Eye (tissue), 1 donor: ENCODE measurements at places on chromosomes 3 and 15.

DNA sequence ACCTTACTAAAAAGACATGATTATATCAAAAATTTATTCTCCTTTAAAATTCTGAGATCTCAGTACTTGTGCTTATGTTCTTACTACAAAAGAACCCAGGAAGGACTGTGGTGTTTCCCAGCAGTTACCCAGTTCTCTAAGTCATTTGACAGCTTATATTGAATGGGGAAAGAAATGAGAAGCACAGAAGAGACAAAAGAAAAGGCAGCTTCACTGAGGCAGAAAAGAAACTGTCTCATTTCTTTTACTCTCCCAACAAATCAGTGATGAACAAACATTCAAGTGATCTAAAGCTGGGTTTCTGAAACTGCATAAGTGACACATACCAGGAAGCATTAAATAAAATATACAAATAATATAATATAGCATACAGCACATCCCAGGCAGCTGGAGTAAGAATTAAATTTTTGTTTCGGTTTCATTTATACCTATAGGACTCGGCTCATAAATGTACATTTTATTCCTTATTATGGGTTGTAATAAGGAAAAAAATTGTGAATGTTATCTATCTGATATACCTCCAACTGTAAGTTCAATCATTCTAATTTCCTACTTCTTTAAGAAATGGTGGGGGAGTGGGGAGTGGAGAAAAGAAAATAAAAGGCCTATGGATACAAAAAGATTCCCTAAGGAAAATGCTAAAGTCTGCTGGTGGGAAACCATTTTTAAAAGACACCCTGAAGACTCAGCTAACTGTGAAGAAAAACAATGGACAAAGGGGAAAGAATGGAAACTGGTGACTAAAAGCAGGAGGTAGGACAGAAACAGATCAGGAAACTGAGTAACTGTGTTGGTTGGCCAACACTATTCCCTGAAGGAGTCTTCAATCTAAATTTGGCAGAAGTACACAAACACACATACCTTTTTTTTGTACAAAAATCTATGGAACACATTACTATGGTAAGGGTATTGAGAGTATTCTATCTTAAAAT is 156.8 kb downstream of the TBC1D5 start:
- DNase-seq = peak; percentile 43

GRCh38 chr15:87919064-87919463 is 337.5 kb downstream of the NTRK3 start:
- no peak for DNase-seq

GRCh38 chr15:88799341-88799740 is 3.9 kb upstream of the ACAN start:
- no peak for DNase-seq

DNA sequence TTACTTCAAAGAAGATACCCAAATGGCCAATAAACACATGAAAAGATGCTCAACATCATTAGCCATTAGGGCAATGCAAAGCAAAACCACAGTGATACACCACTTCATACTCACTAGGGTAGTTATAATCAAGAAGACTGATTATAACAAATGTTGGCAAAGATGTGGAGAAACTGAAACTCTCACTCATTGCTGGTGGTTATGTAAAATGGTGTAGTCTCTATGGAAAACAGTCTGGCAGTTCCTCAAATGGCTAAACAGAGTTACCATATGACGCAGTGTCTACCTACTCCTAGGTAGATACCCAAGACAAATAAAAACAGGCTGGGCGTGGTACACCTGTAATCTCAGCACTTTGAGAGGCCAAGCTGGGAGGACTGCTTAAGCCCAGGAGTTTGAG is 3.5 kb upstream of the ZFAND6 start:
- no peak for DNase-seq

- DNase-seq = peak; percentile 34
Observed at GRCh38 chr3:101325393-101326134, 5.2 kb upstream of the IMPG2 start.

DNA sequence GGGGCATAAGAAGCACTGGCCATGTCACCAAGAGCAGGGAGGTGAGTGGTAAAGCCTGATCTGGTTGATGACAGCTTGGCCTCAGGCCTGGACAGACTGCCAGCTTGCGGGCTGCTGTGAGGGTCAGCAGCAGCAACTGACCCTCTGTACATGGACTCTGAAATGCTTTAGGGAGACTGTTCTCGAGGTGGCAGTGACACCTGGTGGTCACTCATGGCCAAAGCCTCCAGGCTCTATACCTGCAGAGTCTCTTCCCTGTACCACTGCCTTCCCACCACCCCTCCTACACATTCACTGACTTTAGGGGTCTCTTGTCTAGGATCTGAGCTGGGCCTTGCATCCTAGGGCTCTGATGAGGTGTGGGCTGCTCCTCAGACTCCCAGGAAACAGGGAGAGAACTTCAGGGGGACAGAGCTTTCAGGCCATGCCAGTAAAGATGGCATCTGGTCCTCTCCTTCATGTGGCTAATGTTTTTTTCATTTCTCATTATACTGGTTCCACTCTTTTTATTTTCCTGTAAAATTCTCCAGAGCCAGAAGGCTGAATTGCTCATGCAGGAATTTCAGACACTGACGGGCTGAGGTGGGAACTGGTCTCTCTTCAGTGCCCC is 17.2 kb upstream of the TIMP4 start:
- DNase-seq = peak; percentile 79

DNA sequence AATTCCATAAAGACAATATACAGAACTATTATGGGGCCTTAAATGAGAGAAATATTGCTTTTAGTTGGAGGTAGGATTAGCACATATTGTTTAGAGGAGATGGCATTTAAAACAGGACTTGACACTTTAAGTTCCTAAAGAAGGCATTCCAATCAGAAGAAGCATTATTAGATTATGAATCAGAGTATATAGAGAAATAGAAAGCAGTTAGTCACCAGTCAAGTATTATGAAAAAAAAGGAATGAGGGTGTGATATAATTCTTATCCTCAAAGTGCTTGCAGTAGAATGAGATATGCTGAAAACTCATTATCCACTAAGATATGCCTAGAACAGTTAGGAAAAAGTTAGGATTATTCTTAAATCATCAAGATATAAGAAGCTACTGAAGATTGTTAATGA is 456.2 kb downstream of the ZNF385D start:
- DNase-seq = no peak

GRCh38 chr3:72319194-72320094 is 528.8 kb downstream of the SHQ1 start:
- no peak for DNase-seq

DNA sequence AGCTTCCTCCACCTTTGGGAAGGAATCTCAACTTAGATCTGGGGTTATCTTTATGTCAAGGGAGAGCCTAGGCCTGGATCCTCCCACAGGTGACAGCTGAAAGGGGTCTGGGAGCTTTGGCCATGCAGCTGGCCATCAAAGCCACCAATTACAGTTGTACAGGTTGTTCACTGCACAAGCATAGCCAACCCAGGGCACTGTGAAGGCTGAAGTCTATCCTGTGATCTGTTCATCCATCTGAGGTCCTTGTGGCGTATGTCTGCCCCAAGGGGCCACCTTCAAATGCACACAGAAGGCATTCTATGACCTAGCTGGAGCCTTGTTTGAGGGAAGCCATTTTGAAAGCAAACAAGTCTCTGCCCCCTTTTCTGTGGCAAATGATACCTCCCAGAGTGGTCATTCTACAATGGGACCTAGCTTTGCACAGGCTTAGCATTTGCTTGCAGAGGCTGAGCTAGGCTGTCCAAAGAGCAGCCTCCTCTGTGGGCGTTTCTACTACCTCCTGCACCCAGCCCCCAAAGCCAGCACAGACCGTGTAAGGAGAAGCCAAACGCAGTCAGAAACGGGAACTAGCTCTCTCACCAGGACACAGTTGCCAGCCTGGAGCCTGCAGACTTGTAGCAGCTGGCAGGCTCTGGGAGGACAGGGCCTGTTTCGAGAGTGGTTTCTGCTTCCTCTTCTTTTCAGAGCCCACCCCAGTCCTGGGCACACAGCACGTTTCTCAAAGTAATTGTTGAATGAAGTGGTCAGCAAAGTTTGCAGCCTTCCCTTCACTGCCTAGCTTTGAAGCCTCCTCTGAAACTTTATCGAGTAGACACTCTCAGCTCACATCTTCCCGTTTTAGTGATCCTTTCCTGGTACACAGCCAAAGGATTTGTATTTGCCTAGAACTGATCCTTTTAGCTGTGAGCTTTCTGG is 157.3 kb upstream of the SMAD3 start:
- peak; percentile 61 for DNase-seq

- no peak for DNase-seq
Observed at GRCh38 chr3:123783050-123783689, 101.0 kb downstream of the MYLK start.

DNA sequence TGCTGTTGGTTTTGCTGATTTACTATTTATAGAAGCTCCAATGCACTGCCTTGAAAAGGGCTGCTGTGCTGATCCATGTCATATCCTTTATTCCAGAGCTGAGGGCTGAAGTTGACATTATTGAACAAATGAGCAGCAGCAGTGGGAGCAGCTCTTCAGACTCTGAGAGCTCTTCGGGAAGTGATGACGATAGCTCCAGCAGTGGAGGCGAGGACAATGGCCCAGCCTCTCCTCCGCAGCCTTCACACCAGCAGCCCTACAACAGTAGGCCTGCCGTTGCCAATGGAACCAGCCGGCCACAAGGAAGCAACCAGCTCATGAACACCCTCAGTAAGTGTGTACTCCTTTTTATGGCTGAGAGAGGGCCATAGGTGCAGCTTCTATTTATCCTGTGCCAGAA is 8.8 kb downstream of the EAF1 start:
- no peak for DNase-seq

- no peak for DNase-seq
Observed at GRCh38 chr15:31221936-31222515, 104.6 kb upstream of the KLF13 start.

GRCh38 chr15:74589826-74590225 is 25.8 kb upstream of the CLK3 start:
- DNase-seq = no peak

GRCh38 chr3:158896729-158897128 is 94.9 kb downstream of the MFSD1 start:
- no peak for DNase-seq

- peak; percentile 31 for DNase-seq
Observed at GRCh38 chr15:48282216-48282615, 49.0 kb upstream of the DUT start.

- DNase-seq = no peak
Observed at GRCh38 chr15:89593018-89593417, 17.7 kb downstream of the TICRR start.

DNA sequence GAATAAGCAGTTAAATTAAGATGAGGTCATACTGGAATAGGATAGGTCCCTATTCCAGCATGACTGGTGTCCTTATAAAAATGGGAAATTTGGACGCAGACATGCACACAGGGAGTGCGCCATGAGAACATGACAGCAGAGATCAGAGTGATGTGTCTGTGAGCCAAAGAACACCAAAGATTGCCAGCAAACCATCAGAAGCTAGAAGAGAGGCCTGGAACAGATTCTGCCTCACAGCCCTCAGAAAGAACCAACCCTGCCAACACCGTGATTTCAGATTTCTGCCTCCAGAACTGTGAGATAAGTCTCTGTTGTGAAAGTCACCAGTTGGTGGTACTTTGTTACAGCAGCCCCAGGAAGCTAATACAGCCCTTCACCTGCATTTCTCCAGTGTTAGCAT is 34.7 kb downstream of the EPHB1 start:
- no peak for DNase-seq

DNA sequence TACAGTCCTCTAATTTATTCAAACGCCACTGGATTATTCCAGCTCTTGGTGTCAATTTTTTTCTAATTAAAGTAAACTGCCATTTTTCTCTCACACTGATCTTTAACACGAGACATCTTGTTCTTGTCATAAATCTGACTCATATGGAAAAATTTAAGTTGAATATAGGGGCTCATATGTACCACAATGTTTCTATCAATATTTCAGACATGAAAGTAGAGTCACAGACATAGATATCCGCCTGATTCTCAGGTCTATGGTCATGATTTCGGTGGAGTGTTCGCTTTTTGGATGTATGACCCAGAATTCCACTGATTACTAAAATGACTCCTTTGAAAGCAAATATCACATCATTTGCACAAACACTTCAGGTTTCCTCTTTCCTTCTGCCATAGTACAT is 552.8 kb downstream of the FOXP1 start:
- no peak for DNase-seq

DNA sequence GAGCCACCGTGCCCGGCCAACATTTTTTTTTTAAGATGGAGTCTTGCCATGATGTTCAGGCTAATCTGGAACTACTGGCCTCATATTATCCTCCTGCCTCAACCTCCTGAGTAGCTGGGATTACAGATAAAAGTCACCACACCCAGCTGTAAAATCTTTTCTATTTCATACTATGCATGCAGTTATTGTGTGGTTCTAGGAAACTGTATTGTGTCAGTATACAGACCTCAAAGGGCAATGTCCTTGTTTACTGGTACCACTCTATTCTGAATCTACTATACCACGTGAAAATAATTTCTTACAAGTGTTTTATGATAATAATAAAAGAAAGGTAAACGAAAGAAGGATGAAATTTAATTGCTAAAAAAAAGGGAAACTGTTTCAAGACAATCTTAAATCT is 123.5 kb upstream of the PTX3 start:
- no peak for DNase-seq

GRCh38 chr15:90948506-90948905 is 6.2 kb upstream of the RCCD1 start:
- no peak for DNase-seq

DNA sequence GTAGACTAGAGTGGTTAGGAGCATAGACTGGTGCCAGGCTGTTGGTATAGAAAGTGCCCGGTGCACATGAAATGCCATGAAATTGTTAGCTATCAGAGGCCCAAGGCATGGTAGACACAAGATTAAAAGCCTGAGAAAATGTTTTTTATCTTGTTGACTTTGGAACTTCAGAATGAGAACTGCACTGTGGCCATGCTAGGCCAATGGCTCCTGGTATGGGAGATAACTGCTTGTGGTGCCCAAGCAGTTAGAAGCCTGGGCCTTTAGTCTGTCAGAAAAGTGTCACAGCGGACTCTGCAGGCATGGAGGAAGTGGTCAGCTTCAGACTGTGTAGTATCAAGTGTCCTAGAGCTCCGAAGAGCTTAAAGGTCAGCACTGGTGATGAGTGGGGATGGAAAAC is 11.9 kb downstream of the FYCO1 start:
- DNase-seq = no peak

GRCh38 chr15:89780601-89781000 is 4.5 kb downstream of the MESP2 start:
- DNase-seq = no peak

GRCh38 chr3:24523988-24524727 is 29.5 kb upstream of the THRB start:
- no peak for DNase-seq
